ENCODE measurements at places on chromosomes 1 and 21. TPM values are rescaled to one million over a fixed set of nuclear protein-coding genes. Genes with fewer than 3 reads are reported as not detected.

The ESRRG gene
- 42.7 TPM for total RNA-seq

The DDAH1 gene
- total RNA-seq: 68.1 TPM

The THEM5 gene
- not detected for total RNA-seq

The ATP1A2 gene
- total RNA-seq: 2,060 TPM

The CLDN14 gene
- not detected for total RNA-seq

The OLFM3 gene
- total RNA-seq: 62.9 TPM

The COL6A2 gene
- total RNA-seq: 466 TPM

The ZNF593OS gene
- total RNA-seq: not detected

The PCBP3 gene
- total RNA-seq: 14.3 TPM

The GIPC2 gene
- total RNA-seq: 1.5 TPM

The CHRM3 gene
- 26.8 TPM for total RNA-seq

The GCSAML gene
- total RNA-seq: 0.40 TPM

Data from spinal cord (tissue), 10 donors.